ENCODE measurements at places on chromosomes 1 and 21.

- DNase-seq = no peak
Observed at GRCh38 chr1:151072224-151072623, 1.7 kb downstream of the GABPB2 start.

GRCh38 chr21:26185021-26185420 lies 14.5 kb upstream of the APP start:
- DNase-seq = no peak

- no peak for DNase-seq
Observed at GRCh38 chr1:237583756-237584155, 307.0 kb downstream of the ZP4 start.

- DNase-seq = no peak
Observed at GRCh38 chr1:226808501-226808900, 61.9 kb upstream of the PSEN2 start.

DNA sequence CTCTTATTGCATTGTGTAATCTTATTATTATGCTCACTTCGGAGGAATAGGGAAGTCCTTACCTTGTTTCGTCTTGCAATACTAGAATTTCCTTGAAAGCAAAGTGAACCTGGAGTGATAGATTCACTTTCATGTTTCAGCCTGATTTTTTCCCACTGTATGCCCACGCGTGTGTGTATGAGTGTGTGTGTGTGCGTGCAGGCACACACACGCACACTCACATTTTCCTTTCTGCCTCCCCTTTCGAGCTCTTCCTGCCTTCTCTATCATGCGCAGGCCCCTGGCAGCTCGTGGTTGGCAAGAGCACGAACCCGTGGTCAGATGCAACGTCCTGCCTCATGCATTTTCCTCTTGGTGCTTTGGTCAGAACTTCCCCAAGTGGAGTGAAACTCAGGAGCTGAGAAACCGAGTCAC lies at the start of gene GCSAML:
Gene GCSAML, plus strand, starts transcription at position 366 of the 414 bp plus-strand sequence. CDS start 58 bp downstream, outside the sequence.
- DNase-seq = no peak

- no peak for DNase-seq
Observed at GRCh38 chr21:32803651-32804050, 32.1 kb upstream of the PAXBP1 start.
